Kidney capillary endothelial cell (primary cell): ENCODE measurements at places on chromosomes 16 and 17.

DNA sequence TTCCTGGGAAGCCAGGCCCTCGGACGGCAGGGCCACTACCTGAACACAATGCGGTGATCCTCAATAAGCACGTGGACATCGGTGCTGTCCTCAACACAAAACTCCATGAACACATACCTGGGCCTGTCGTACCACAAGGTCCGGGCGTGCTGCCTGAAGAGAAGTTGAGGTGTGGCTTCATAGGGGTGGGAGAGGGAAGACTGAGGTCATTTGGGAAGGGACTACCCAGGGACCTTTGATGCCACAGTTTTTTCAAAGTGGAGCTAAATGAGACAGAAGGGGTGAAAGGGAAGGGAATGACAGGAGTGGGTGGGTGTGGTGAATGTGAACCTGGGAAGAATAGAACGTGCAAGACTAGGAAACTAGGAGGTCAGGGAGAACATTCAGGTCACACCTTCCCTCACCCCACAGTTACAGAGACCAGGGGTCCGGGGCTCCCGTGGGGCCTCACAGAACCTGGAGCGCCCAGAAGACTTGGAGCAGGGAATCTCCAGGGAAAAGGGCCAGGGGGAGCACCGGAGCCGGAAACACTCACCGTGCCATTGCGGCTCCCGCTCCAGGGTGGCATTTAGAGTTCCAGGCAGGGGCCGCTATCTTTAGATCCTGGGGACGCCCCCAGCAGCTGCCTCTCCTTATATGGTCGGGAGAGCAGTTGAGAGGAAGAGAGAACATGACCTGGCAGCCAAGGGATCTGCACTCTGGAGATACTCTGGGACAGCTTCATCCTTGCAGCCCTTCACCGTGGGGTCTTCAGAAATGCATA lies at the start of gene PTGES3L:
Gene PTGES3L (minus strand): TSS at position 570 of the 763 bp plus-strand sequence. CDS start 27 bp downstream, at position 543.
- DNase-seq: no peak

DNA sequence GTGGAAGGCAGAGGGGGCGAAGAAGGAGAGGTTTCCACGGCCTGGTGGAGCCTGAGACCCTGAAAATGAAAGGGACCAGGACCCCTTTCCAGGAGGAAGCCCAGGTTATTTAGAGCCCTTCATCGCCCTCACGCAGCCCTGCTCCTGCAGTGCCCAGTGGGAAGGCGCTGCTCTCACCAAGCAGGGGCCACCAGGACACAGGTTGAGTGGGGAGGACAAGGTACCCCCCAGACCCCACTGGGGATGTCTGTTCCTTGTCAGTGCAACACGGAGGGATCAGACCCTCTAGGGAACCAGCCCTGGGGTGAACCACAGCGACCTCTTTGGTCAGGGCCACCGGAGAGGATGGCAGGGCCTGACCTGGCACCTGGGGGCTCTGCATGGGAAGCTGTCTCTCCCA lies 163.9 kb downstream of the C16orf95 start:
- no peak for DNase-seq

GRCh38 chr16:2273931-2274330 lies 6.0 kb upstream of the RNPS1 start:
- no peak for DNase-seq

DNA sequence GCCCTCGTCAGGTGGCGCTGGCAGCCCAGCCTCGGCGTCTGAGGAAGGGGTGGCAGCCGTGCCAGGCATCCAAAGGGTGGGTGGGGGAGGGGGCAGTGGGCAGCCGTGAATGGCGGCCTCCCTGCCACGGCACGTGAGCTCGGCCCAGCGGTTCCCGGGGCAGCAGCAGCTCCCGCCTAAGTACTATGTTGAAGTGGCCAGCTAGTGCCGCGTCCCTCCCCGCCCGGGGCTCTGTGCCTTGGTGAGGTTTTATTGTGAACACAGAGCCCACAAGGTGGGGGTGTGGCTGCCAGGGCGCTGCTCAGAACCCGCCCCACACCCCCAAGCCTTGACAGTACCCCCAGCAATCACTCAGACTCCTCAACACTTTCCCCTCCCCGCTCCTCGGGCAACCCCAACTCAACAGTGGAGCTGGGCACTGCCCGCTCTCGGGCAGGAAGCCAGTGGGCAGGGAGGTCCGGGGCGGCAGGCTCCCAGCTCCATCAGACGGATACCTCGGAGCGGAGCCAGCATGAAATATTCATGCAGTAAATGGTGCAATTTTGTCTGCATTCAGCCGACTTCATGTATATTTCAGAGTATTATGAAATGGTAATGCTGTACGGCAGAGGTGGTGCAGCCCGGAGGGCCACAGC lies 80.4 kb downstream of the ENGASE start:
- DNase-seq: no peak

- DNase-seq: no peak
Observed at GRCh38 chr17:67679225-67679624, 38.5 kb upstream of the NOL11 start.

DNA sequence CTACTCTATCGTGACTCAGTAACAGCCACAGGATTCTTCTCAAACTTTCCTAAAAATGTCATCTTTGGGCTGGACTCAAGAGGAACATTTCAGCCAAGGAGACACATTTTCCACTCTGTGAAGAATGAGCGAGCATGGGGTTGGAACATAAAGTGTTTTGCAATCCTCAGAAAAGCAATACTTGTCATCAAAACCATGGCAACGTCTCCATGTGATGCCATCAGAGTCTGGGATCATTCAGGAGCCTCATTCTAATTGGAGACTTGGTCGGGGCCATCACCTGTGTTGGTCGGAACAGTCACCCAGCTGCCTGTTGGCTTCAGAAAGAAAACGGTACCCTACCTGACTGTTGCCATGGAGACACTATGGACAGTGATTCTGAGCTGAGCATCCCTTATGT lies 25.5 kb downstream of the MYOCD start:
- no peak for DNase-seq

- DNase-seq: no peak
Observed at GRCh38 chr17:82465023-82465603, 6.6 kb downstream of the NARF start.
